ENCODE measurements at places on chromosomes 2 and 18. TPM values are rescaled to one million over a fixed set of nuclear protein-coding genes. Genes with fewer than 3 reads are reported as not detected.

SCG2 gene
- not detected for total RNA-seq

SOCS6 gene
- 0.75 TPM for total RNA-seq

ZSWIM2 gene
- total RNA-seq: not detected

DTNA gene
- not detected for total RNA-seq

PCARE gene
- total RNA-seq: not detected

C2orf72 gene
- total RNA-seq: 0.34 TPM

DNAJC5G gene
- 0.19 TPM for total RNA-seq

UGT1A10 gene
- total RNA-seq: not detected

LRATD1 gene
- not detected for total RNA-seq

C2orf92 gene
- 4.8 TPM for total RNA-seq

SEPTIN10 gene
- 9.8 TPM for total RNA-seq

SNED1 gene
- 2.6 TPM for total RNA-seq

KCNE4 gene
- not detected for total RNA-seq

SERPINB2 gene
- not detected for total RNA-seq

IGFBP2 gene
- total RNA-seq: 0.85 TPM

USP37 gene
- total RNA-seq: 27.2 TPM

ADNP2 gene
- total RNA-seq: 21.7 TPM

SIX3 gene
- total RNA-seq: not detected

SERPINB13 gene
- not detected for total RNA-seq

PAX3 gene
- total RNA-seq: not detected

GRB14 gene
- not detected for total RNA-seq

All from activated CD4-positive, alpha-beta memory T cell treated with anti-CD3 and anti-CD28 coated beads for 36 hours (primary cell).